ENCODE measurements at places on chromosomes 1 and 21.

- DNase-seq = peak; percentile 12
Measured at GRCh38 chr21:25925936-25926335, 191.2 kb downstream of the GABPA start.

GRCh38 chr1:192506741-192507155, 68.8 kb upstream of the RGS1 start:
- peak; percentile 31 for DNase-seq

GRCh38 chr1:221925947-221926346, 184.1 kb upstream of the DUSP10 start:
- DNase-seq = no peak

- peak; percentile 59 for DNase-seq
Measured at GRCh38 chr1:225422031-225422605, 5.7 kb downstream of the LBR start.

GRCh38 chr1:62784509-62785365, 805 bp downstream of the ATG4C start:
- peak; percentile 64 for DNase-seq

GRCh38 chr1:81238129-81238528, 562.6 kb upstream of the ADGRL2 start:
- DNase-seq = no peak

- DNase-seq = no peak
Measured at GRCh38 chr1:203612932-203613682, 13.5 kb upstream of the ATP2B4 start.

GRCh38 chr1:116321766-116322175, 51.3 kb upstream of the ATP1A1 start:
- DNase-seq = no peak

GRCh38 chr1:155968670-155969069, 9.7 kb downstream of the ARHGEF2 start:
- peak; percentile 54 for DNase-seq

GRCh38 chr1:244302876-244303609, 148.7 kb downstream of the ADSS2 start:
- peak; percentile 58 for DNase-seq

DNA sequence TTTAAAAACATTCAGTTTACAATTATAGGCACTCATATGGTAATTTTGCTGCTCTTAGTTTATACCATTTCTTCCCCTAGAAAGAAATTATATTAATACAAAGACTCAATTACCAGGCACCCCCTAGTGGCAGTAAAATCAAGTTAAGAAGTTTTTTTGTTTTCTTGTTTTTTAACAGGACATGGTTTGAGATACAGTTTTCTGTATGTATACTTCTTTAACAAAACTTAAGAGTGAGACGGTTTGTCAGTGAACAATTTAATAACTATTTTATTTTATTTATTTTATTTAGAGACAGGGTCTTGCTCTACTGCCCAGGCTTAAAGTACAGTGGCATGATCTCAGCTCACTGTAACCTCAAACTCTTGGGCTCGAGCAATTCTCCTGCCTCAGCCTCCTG, 224.6 kb downstream of the FAF1 start:
- DNase-seq = peak; percentile 40

GRCh38 chr21:25862596-25862995, 127.8 kb downstream of the GABPA start:
- DNase-seq = peak; percentile 59

DNA sequence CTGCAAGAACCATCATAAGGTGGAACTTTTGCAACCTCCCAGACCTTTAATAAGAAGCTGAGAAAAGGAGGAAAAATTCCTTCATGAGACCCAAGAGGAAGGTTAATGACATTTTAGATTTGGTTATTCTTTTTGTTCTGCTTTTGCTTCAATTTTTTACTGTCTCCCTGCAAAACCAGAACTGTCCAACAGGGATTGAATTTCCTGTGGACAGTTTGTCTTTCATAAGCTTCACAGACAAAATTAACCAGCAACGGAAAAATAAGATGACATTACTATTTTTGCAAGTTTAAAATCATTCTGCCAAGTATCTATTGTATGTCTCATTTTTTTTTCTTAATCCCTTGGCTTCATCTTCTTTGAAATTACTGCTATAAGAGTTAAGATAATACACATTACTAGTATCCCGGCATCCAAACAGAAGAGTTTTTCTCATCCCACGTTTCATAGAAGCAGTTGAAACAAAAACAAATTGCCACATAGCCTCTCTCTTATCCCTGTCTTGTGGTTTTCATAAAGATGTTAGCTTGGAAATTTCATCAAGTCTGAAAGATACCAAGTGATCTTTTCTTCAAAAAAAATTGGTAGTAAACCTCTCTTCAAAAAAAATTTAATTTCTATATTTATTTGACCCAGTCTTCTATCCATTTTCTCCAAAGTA, 465.3 kb upstream of the PTBP2 start:
- DNase-seq = no peak

DNA sequence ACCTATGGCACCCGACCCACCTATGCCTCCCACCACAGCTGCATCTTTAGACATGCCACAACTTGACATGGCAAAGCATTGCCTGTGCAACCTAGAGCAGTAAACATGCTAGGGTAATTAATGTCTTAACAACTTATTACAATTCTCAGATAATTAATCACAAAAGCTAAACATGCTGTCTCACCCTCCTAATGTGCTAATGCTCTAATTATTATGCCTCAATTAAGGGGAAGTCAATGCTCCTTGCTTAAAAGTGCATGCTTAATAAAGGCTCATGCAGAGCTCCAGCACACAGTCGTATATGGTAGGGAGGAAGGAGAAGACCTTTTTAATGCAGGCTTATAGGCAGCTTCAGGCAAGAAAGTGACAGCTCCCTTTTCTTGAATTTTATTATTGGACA, 396.0 kb downstream of the SEC16B start:
- DNase-seq = no peak

- DNase-seq = no peak
Measured at GRCh38 chr1:109653306-109653705, 2.6 kb upstream of the GSTM4 start.

DNA sequence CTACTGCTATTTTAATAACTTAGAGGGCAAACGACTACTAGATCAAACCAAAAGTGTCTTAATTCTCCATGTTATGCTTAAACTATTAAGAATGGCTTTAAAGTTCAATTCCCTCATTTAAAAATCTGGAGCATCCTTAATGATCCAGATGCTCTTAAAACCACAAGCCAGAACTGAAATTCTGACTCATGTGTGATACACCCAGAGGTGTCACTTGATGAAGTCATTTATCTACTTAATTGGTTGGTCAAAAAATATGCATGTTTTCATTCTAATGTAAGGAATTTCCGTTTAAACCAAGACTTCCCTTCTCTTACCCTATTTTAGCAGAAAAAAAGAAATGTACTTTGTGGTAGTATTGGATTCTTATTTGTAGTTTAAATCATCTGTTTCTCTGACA, 1261.2 kb upstream of the B3GALT2 start:
- DNase-seq = no peak

DNA sequence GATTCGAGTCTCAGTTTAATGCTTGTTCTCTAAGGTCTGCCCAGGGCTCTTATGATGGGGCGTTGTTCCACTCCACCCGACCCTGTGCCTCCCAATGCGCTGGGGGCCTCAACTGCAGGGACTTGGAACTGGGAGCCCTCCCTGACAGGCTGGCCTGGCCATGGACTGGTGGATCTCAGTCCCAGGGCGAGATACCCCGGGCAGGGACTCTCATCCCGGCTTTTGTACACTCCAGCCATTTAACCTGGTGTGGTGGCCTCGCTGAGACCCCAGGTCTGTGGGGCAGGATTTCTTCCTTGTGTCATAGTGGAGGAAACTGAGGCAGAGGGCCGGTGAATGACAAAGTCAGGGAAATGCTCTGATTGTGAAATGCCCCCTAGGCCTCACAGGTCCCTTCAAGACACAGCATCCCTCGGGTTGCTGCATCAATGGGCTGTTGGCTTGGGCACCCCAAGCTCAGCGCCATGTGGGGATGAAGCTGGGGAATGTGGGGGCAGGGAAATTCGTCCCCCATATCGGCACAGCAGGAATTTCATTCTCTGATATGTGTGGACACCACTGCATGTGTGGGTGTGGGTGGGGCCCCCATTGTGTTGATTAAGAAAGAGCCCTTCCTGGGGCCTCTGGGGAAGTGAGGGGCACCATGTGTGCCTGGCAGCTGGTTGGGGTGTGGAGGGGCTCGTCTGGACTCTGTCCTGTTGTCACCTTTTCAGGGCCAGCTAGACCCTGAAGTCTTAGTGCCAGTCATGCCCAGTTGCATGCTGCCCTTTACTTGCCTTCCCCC, 19.9 kb upstream of the ZNF678 start:
- DNase-seq = no peak

DNA sequence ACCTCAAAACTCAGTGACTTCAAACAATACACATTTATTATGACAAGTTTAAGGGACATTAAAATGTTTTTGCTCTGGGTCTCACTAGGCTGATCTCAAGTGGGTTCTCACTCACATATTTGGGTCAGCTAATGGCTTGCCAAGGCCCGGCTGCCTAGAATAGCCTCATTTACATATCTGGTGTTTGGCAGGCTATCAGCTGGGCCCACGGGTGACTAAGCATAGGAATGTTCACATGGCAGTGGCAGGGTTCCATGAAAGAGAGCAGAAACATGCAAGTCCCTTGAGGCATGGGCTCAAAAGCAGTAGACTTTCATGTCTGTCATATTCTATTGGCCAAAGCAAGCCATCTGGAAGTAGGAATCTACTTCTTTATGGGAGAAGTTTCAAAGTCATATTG, 492.6 kb downstream of the KCNT2 start:
- DNase-seq = no peak

GRCh38 chr1:99207216-99207615, 57.1 kb upstream of the PLPPR4 start:
- no peak for DNase-seq

- peak; percentile 76 for DNase-seq
Measured at GRCh38 chr1:10507111-10507879, 32.5 kb downstream of the PEX14 start.

DNA sequence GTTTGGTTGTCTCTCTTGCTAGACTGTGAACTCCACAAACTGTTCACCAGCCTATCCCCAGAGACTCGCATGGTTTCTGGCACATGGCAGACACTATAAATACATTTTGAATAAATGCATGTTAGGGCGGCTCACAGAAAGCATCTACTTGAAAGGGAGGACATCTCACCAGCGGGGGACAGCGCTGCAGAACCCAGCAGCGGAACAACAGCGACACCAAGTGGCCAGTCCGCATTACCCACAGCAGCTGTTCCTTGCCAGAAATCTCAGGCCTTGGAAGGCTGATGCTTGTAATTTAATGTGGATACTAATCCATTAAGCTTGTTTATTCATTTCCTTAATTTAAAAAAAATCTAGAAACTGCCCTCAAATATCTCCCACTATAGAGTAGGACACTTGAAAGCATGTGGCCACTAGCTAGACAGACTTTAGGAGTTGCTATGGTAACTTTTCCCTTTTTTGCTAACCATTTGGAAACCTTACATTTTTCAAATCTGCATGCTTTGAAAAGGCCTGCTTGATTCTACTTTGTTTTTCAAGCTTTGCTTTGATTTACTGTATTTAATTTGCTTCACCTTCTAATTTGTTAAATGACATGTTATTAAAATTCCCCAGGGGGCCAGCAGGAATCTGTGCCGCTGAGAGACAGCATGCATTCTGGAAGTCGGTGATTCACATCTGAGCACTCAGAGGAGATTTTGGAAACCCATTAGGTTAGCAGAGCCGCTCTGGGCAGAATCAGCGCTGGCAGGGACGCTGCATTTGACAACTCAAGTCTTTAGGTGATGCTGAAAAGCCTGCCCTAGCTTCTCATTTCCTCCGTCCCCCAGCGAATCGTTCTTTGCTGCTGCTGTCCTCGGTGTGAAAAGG, 63.5 kb upstream of the SSX2IP start:
- peak; percentile 81 for DNase-seq

GRCh38 chr1:244836135-244836521, 670 bp downstream of the COX20 start:
- peak; percentile 14 for DNase-seq

DNA sequence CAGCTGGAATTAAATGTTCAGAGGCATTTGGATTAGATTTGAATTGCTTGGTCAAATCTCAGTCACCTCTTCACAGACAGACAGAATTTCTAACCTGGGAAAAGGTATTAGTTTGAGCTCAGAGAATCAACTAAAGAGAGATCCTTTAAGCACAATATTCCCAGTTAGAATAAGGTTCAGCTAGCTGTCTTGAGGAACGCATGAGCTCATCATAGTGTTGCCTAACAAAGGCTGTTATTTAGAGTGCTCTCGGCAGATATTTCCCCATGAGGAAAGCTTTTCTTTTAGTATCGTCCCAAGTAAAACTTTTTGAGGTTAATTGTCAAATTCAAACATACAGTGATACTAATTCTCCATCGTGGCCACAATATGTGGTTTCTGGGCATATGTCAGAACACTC, 269.9 kb downstream of the HLX start:
- peak; percentile 85 for DNase-seq

- no peak for DNase-seq
Measured at GRCh38 chr1:55468142-55468795, 253.1 kb upstream of the USP24 start.

- DNase-seq = no peak
Measured at GRCh38 chr21:42614396-42614795, 39.0 kb upstream of the PDE9A start.

GRCh38 chr1:170596701-170597100, 64.7 kb downstream of the GORAB start:
- DNase-seq = no peak

GRCh38 chr1:241356187-241356518, 852 bp downstream of the RGS7 start:
- no peak for DNase-seq
